Caki2 (cell line): ENCODE measurements at places on chromosomes 11 and 22. TPM values are rescaled to one million over a fixed set of nuclear protein-coding genes. Genes with fewer than 3 reads are reported as not detected.

DNA sequence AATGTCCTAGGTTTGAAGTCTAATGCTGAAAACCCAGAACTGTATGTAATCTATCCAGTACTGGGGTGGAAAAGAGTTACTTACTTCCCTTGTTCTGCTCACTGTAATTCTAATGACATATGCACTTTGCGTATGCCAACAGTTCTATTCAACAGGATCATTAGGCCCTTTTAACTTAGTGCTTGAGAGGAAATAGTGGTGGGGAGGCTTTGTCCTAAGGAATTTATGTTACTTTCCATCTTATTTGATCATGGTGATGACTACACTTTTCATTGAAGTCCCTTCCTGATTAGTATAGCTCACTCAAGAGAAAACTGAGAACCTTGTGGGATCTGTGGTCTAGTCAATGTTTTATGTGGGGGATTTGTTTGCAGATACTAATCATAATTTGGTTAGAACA, 348.2 kb downstream of the GUCY1A2 start:
- no peak for DNase-seq

Gene MYO18B
- not detected in 2 replicates for total RNA-seq

Gene ALX4
- total RNA-seq = not detected in 2 replicates

Gene SMIM38
- total RNA-seq = not detected in 2 replicates

Gene CLCF1
- 6.5 and 13.4 TPM in 2 replicates for total RNA-seq

- DNase-seq = no peak
Observed at GRCh38 chr11:13098063-13098462, 88.9 kb downstream of the RASSF10 start.

DNA sequence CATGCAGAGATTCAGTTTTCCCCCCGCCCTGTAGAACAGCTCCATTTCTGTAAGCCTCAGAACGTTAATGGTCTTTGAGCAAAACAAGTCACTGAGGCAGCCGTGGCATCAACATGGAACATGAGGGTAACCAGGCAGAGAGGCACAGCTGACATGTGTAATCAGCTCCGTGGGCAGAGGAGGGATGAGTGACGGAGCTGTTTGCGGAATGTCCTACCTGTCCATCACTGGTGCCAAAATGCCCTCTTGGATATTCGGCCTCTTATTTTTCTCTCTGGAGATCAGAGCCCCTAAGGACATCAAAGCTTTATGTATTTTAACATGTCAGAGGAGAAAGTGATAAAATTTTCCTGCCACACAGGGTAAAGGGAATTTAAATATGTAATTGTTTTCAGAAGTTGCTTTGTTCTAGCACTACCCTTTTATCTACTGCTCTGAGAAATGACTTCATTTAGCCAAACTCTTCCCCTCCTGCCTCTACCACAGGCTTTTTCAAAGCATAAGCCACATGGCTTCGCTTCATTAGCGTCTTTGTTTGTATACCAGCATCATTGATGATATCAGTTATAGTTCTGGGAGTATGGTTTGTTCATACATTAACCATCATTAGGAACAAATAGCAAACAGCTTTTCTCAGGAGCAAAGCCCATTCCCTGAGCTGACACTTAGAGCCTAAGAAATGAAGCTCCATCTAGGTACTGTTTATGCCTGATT, 32.9 kb downstream of the C11orf71 start:
- no peak for DNase-seq

Gene LRRC56
- 2.0 and 3.4 TPM in 2 replicates for total RNA-seq

Gene DENND6B
- 7.8 and 24.4 TPM in 2 replicates for total RNA-seq

Gene DSCAML1
- total RNA-seq = 1.4 and 5.4 TPM in 2 replicates

Gene PACSIN3
- 31.9 and 35.9 TPM in 2 replicates for total RNA-seq
